ENCODE measurements at places on chromosomes 13 and 19. TPM values are rescaled to one million over a fixed set of nuclear protein-coding genes. Genes with fewer than 3 reads are reported as not detected.

DNA sequence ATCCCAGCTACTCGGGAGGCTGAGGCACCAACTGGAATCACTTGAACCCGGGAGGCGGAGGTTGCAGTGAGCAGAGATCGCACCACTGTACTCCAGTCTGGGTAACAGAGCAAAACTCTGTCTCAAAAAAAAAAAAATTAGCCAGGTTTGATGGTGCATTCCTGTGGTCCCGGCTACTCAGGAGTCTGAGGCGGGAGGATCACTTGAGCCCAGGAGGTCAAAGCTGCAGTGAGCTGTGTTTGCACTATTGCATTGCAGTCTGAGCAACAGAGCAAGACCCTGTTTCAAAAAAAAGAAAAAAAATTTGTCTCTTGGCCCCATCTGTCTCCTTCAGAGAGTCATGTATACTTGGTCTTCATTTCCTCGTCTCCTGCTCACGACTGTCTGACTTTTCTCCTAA, 1.6 kb downstream of the CCDC97 start:
- no peak for DNase-seq
- H3K27me3 ChIP-seq = no peaks in the 10 kb centered on the region
- H3K4me3 ChIP-seq = peak overlapping the region; percentile 94
- H3K27ac ChIP-seq = peak overlapping the region; percentile 37

- no peaks in the 10 kb centered on the region for H3K27me3 ChIP-seq
- DNase-seq = no peak
- no peak overlapping the region for H3K4me3 ChIP-seq
- H3K27ac ChIP-seq = no peak overlapping the region
- no peaks in the 10 kb centered on the region for H3K4me1 ChIP-seq
These were observed 587.3 kb downstream of the EFNB2 start for GRCh38 chr13:105948143-105948542.

Gene HCST
- 137 TPM for total RNA-seq

Gene IGSF23
- not detected for total RNA-seq

Gene HS6ST3
- total RNA-seq = not detected

Gene LRRC25
- not detected for total RNA-seq

DNA sequence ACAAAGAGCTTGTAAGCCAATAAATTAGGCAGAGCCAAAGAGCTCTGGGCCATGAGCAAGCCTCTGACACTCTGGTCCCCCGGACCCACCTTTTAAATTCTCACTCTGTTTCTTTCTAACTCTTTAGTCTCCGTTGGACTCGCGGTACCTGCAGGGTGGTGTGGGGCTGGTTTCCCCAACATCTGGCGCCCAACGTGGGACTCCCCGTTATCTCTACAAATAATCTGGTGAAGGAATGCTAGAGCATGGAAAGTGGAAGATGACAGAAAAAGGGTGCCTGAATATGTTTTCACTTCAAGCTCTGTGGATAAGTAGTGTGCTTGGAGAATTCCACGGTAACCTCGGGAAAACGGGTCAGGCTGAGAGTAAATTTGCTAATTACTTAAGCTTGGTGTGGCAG, 36.5 kb upstream of the CYP2B6 start:
- no peak overlapping the region for H3K4me3 ChIP-seq
- no peaks in the 10 kb centered on the region for H3K4me1 ChIP-seq
- peaks cover 4% of the 10 kb centered on the region for H3K36me3 ChIP-seq
- no peak for DNase-seq
- no peak overlapping the region for H3K27ac ChIP-seq

DNA sequence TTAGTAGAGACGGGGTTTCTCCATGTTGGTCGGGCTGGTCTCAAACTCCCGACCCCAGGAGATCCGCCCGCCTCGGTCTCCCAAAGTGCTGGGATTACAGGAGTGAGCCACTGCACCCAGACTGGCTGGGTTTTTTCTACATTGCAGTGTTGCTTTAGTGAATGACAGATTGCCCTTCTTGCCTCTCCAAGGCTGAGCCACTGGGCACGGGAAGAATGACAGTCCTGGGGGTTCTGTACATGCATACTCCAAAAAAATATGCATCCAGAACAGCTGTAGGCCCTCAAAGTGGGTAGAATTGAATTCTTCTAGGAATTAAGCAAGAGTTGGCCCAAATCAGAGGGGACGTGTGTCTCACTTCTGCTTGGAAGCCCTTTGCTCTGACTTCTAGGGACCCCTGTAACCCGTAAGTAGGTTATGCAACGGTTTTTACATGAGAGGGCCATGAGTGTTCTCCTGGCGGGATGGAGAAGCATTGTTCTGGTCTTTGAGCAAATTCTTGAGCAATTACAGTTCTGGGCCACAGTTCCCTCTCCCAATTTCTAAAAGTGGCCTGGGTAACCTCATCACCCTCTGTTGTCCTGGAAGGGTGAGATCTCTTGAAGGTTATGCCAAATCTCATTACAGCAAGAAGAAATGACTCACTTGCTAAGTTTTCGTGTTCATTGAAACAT, 3.6 kb downstream of the ACTN4 start:
- peaks cover 79% of the 10 kb centered on the region for H3K4me1 ChIP-seq
- no peak for DNase-seq
- H3K4me3 ChIP-seq = peak overlapping the region; percentile 95

GRCh38 chr19:48458016-48458415, 2.6 kb downstream of the KCNJ14 start:
- H3K36me3 ChIP-seq = peaks cover 11% of the 10 kb centered on the region
- H3K4me3 ChIP-seq = no peak overlapping the region
- DNase-seq = no peak
- H3K4me1 ChIP-seq = peaks cover 2% of the 10 kb centered on the region
- H3K27me3 ChIP-seq = no peaks in the 10 kb centered on the region

DNA sequence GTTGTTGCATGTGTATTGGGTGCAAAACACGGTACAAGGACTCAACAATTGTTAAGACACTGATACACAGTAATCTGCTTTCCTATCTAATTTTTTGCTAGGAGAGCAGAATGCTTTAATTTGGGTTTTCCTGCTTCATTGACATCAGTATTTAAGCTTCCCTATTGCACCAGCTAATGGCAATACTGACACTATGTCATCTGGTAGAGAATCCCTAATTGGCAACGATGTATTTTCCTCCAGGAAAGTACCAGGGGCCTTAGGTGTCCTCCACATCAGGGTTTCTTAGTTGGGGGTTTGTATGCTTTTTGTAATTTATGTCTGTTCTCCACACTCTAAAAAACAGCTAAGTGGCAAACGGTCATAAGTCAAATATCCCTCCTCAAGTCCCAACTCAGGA, 76.5 kb upstream of the FRY start:
- no peaks in the 10 kb centered on the region for H3K36me3 ChIP-seq
- H3K27me3 ChIP-seq = peaks cover 6% of the 10 kb centered on the region
- H3K4me1 ChIP-seq = peaks cover 16% of the 10 kb centered on the region
- no peak overlapping the region for H3K4me3 ChIP-seq
- DNase-seq = no peak
- H3K27ac ChIP-seq = no peak overlapping the region

Gene ZNF304
- 9.0 TPM for total RNA-seq

Gene ZNF700
- 21.2 TPM for total RNA-seq

DNA sequence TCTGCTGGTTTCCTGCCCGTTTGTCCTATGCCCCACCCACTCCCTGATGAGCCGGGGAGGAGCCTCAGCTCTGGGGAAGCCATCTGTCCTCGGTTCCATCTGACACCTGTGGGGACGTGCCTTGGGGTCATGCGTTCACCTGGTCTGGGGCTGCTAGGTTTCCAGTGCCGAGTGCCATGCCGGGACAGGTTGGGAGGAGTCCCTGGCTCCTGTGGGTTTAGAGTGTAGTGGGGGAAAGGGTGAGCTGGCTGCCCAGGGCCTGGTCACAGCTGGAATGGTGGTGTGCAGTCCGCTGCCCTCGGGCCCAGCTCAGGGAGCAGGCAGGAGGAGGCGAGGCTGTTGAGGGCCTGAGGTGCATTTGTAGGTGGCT, 2.5 kb downstream of the KDM4B start:
- peak; percentile 51 for DNase-seq
- H3K36me3 ChIP-seq = peaks cover 8% of the 10 kb centered on the region
- peaks cover 47% of the 10 kb centered on the region for H3K4me1 ChIP-seq
- H3K27me3 ChIP-seq = no peaks in the 10 kb centered on the region
- peak overlapping the region; percentile 94 for H3K4me3 ChIP-seq

DNA sequence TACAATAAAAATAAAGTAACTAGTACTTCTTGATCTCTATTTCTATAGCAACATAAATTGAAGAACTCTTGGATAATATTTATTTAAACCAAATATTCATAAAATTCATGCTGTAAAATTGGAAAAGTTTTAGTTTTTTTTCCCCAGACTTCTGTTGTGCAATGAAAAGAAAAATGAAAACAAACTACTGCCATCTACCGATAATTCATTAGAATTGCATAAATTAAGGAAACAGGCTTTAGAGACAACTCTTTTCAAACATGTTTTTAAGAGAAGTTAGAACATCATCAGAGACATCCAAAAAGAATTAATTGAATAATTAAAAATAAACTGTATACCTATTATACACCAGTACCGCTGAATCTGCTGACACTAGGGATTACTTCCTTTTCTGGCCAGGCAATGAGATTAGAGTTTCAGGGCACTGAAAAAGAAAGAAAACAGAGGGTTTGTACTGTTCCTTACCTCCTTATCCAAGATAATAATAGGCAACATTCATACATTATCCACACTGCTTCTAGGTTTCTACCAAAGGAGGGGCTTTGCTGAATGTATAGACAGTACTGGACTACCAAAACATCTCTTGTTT, 4.9 kb downstream of the CCDC122 start:
- H3K27me3 ChIP-seq = no peaks in the 10 kb centered on the region
- no peak for DNase-seq
- H3K4me1 ChIP-seq = peaks cover 5% of the 10 kb centered on the region
- H3K27ac ChIP-seq = no peak overlapping the region
- no peak overlapping the region for H3K4me3 ChIP-seq
- H3K36me3 ChIP-seq = no peaks in the 10 kb centered on the region

DNA sequence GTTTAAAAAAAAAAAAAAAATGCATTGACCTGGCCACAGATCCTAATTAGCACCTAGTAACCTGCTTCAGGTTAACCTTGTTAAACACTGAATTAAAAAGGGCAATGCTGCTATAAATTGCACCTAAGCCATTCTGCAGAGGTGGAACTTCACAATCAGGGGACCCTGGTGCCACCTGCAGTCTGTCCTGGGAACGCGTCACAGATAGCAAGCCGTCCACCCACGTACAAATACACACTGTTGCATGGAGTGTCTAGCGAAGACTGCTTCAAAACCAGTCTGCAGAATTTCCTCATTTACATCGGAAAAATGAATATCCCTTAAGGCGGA, 169.3 kb downstream of the COL4A1 start:
- H3K4me1 ChIP-seq = peaks cover 10% of the 10 kb centered on the region
- no peaks in the 10 kb centered on the region for H3K36me3 ChIP-seq
- DNase-seq = peak; percentile 24
- peaks cover 49% of the 10 kb centered on the region for H3K27me3 ChIP-seq

DNA sequence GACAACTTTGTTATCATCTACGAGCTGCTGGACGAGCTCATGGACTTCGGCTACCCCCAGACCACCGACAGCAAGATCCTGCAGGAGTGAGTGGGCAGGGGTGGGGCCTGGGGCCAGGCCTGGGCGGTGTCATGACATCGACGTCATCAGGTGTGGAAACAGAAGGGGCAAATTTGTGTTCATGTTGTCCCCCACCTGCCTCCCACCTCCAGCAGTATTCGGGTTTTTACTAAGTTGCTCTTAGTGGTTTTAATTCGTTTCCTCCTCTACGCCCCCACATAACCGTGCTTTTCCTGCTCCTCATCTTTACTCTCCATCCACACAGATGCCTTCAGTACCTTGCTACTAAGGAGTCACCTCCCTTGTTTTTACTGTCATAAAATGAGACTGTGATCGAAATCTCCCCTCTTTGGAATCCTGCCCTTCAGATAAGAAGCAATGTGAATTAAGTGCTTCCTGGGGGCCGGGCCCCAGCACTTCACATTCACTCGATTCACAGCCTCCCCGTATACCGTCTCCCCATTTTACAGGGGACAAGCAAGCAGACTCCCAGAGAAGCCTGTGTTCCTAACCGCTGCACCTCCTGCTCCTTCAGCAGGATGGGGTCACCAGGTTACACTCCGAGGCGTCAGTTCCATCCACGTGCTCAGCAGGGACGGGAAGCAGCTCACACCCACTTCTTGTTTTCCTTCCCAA, 10.5 kb downstream of the AP1M1 start:
- no peak overlapping the region for H3K4me3 ChIP-seq
- H3K27me3 ChIP-seq = no peaks in the 10 kb centered on the region
- peaks cover 27% of the 10 kb centered on the region for H3K4me1 ChIP-seq
- H3K36me3 ChIP-seq = peaks cover 69% of the 10 kb centered on the region

DNA sequence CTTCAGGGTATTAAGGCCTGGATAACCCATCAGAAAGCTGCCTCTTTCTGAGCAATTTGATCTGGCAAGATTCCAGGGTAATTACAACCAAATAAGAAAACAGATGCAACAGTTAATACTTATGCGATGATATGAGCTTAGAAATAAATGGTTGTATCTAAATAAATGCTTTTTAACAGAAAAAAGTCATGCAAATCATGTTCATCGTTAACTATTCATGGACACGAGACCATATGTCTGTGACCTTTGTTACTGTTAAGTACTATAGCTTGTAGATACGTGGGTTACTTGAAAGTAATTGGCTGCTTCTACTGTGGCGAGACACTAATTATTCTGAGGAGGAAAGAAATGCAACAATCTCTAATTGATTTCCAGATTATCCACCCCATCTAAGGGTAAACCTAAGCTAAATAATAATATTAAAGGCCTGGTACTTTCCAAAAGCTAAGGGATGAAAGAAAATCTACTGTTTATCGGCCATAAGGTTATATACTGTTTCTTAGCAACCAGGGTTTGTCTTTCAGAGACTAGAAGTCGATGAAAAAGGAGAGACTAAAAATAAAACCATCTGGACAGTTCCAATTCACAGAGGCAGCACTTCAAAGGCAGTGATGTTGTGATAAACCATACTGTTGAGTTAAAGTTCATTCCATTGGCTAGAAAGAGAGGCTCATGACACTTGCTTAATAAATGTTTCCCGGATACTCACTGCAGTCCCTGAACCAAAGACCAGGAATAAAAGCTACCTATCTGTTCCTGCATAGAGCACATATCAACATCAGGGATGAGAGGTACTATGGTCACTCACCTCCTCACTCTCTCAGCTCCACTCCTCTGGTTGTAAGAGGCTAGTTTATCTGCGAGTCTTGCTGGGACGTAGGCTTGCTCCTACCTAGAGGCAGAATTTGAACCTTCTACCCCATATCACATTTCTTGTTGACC, 1.5 kb downstream of the EPSTI1 start:
- peaks cover 55% of the 10 kb centered on the region for H3K36me3 ChIP-seq
- peak overlapping the region; percentile 83 for H3K4me3 ChIP-seq
- no peaks in the 10 kb centered on the region for H3K27me3 ChIP-seq
- peak overlapping the region; percentile 100 for H3K27ac ChIP-seq

Gene ZNF561
- 24.4 TPM for total RNA-seq

DNA sequence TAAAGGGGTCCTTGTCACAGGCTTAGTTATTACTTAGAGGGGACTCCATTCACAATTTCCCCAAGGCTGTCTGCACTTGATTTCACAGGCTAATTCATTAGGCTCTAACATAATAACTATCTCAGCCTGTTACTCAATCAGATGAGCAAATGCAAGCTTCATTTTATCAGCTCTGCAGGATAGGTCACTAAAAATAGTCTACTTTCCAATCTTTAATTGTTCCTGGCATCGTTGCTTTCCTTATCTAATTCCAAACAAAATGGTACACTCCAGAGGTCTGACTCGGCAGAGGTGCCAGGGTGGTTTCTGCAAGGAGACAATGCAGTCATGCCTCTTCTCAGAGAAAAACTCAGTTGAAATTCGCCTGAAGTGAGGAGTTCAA, 69.7 kb upstream of the SLC15A1 start:
- DNase-seq = no peak
- H3K4me3 ChIP-seq = no peak overlapping the region
- no peaks in the 10 kb centered on the region for H3K27me3 ChIP-seq
- H3K27ac ChIP-seq = no peak overlapping the region
- peaks cover 21% of the 10 kb centered on the region for H3K4me1 ChIP-seq
- H3K36me3 ChIP-seq = peaks cover 55% of the 10 kb centered on the region

Gene ZNF486
- total RNA-seq = 9.3 TPM

Gene ZNF99
- not detected for total RNA-seq

GRCh38 chr19:5487222-5487621, 32.0 kb downstream of the ZNRF4 start:
- DNase-seq = no peak
- no peak overlapping the region for H3K27ac ChIP-seq
- H3K4me1 ChIP-seq = no peaks in the 10 kb centered on the region
